ENCODE measurements at places on chromosomes 3 and 15. TPM values are rescaled to one million over a fixed set of nuclear protein-coding genes. Genes with fewer than 3 reads are reported as not detected.

DNA sequence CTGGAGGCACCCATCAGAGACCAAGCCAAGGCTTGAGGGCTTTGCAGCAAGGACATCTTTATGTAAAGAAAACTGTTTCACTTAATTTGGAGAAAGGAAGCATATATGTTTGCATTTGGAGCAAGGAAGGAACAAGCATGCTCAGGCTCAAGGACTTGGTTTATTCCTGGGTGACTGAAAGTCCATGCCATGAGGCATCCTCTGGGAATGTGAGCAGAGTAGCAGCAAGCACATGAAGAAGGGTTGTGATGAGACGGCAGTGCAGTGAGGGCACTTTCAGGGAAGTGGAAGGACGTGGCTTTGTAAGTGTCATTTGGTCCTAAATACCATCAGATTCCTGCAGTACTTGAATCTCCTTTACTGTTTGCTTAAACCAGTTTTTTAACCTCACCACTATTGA is 26.8 kb downstream of the POLG start:
- H3K4me1 ChIP-seq: no peaks in the 10 kb centered on the region
- no peaks in the 10 kb centered on the region for H3K36me3 ChIP-seq
- H3K4me3 ChIP-seq: no peak overlapping the region
- H3K27me3 ChIP-seq: no peaks in the 10 kb centered on the region

SUCNR1 gene
- total RNA-seq: 0.33 TPM

GRCh38 chr3:105214590-105214989 is 152.1 kb upstream of the ALCAM start:
- H3K27ac ChIP-seq: no peak overlapping the region
- no peaks in the 10 kb centered on the region for H3K4me1 ChIP-seq
- no peak for DNase-seq
- no peak overlapping the region for H3K4me3 ChIP-seq
- H3K36me3 ChIP-seq: no peaks in the 10 kb centered on the region

IL17RE gene
- total RNA-seq: 22.0 TPM

GRCh38 chr3:57164217-57164656 is 916 bp downstream of the IL17RD start:
- peak overlapping the region; percentile 78 for H3K4me3 ChIP-seq
- H3K4me1 ChIP-seq: peaks cover 14% of the 10 kb centered on the region
- H3K27ac ChIP-seq: peak overlapping the region; percentile 76
- H3K27me3 ChIP-seq: no peaks in the 10 kb centered on the region
- peak; percentile 58 for DNase-seq
